Thymus (tissue), 14 donors: ENCODE measurements at places on chromosomes 16 and 17.

GRCh38 chr16:19138601-19139000, 24.8 kb downstream of the ITPRIPL2 start:
- DNase-seq = no peak

DNA sequence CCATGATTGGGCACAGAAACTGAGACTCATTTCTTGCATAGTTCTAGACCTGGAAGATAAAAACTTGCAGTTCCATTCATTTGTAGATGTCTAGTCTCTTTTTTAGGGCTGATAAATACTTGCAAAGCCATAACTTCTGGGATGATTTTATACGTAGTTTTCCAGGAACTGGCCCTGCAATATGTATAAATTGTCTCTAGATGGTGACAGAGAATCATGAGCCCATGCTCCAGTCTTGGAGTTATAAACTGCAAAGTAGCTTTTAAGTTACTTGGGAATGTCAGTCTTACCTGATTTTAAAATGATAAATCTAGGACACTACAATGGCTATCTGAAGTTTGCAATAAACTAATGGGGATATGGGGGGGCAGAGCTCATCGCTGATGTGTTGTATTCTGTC, 3.0 kb upstream of the ADAMTS18 start:
- DNase-seq = no peak

- no peak for DNase-seq
Measured at GRCh38 chr16:85857406-85857805, 41.6 kb upstream of the IRF8 start.

DNA sequence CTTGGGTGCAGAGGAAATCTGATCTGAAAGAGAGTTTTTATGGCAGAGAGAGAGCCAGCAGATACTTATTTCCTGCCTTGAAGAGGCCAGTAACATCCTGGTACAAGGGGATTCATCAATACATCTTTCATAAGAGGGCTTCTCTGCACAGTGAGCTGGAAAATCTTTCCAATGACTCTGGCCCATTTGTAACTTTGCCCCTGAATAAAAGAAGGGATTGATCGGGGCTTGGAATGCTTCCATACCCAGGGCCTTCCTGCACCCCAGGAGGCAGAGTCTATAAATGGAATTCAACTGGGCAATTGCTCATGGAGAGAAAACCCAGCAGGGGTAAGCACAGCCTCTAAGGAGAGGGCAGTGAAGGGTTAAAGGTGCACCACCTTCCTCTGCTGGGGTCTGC, 163.3 kb downstream of the XYLT1 start:
- no peak for DNase-seq

- no peak for DNase-seq
Measured at GRCh38 chr16:5042574-5043171, 8.9 kb upstream of the NAGPA start.

- no peak for DNase-seq
Measured at GRCh38 chr17:72561266-72561665, 440.4 kb downstream of the SOX9 start.

- DNase-seq = no peak
Measured at GRCh38 chr17:27651411-27652345, 20.7 kb downstream of the LGALS9 start.

- DNase-seq = no peak
Measured at GRCh38 chr17:80361495-80362220, 53.3 kb upstream of the ENDOV start.

DNA sequence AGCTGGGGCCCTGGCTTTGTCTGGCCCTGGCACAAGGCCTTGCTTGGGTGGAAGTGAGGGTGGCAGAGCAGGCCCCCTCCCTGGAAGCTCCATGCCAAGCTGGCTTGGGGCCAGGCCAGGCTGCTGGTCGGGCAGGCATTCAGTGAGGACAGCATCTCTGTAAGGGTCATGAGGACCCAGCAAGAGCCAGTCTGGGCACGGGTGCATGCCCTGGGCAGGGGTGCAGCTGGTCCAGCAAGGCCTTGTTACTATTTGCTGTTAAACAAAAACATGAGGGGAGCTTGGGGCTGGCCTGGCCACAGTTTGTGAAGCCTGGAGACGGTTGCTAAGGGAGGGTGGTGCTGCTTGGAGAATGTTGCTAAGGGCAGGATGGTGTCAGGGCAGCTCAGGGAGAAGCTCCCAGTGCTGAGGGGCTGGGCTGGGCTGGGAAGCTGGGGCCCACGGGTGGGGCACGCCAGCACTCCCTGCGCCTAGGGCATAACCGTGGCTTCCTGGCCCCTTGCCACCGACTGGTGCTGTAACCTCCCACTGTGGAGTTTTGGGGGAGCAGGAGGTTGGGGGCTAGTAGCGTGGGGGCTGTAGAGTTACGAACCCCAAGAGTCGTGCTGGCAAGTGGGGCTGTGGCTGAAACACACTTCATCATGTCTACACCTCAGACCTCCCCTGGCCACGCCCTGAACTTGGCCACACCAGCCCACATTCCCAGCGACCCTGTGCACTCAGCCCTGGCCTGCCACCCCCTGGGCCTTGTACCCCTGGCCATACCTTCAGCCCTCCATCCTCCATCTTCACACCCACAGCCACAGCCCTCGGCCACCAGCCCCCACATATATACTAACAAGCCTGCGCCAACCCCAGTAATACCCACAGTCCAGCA, 1.6 kb downstream of the TPPP3 start:
- no peak for DNase-seq

GRCh38 chr16:11121083-11121608, 134.9 kb downstream of the SOCS1 start:
- no peak for DNase-seq

DNA sequence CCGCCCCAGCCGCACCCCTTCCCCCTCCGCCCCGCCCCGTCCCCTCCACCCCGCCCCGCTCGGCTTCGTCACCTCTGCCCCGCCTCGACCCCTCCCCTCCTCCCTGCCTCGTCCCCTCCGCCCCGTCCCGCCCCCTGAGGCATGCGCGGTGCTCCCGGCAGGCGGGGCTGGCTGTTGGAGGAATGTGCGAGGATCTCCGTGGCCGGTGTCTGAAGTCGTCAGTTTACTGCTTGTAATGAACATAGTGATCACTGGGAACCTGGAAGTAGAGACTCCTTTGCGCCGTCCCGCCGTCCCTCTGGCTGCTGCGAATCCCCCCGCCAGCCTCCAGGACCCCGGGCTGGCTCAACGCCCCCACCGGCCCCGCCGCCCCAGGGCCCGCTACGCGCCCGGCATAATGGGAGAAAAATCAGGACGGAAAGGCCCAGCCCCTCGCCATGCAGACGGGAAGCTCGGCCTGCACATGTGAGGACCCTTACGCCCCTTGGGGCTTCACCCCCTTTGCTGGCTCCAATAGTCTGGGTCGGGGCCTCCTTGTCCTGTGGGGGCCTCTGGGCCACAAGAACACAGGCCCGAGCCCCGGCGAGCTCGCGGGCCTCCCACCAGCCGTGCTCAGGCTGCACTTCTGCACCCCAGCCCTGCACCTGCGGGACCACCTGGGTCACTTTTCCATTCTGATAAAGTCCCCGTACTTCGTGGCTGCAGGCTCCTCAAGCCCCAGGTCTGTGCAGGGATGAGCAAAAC, 743.1 kb downstream of the KCNJ18 start:
- DNase-seq = no peak

DNA sequence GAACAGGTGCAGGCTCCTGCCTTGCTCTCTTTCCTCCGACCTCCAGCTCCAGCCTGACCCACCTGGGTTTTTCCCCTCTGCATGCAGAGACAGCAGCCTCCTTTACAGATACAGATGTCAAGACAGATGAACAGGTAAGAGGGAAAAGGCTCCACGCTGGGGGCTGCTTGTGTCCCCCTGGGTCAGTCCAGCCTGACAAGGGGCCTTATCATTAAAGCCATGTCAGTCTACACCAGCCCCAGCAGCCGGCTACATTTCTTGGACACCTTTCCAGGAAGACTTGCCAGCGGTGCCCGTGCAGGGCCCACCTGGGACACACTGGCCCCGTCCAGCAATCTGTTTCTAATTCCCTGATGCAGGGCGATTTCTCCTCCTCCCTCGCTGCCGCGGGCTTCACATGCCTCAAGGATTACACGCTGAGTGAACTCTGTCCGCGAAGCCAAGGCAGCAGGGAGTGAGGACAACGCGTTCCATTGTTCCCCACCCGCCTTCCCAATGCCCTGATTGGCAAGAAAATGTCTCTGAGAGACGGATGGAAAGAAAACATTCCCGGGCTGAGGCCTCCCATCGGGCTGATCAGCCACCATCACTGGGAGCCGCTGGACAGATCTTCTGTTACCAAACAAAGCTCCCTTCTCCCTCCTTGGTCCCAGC, 184.7 kb downstream of the C16orf95 start:
- no peak for DNase-seq

GRCh38 chr16:70378869-70379493, 32.3 kb downstream of the DDX19A start:
- no peak for DNase-seq

- DNase-seq = no peak
Measured at GRCh38 chr16:85431431-85432124, 181.5 kb upstream of the GSE1 start.

DNA sequence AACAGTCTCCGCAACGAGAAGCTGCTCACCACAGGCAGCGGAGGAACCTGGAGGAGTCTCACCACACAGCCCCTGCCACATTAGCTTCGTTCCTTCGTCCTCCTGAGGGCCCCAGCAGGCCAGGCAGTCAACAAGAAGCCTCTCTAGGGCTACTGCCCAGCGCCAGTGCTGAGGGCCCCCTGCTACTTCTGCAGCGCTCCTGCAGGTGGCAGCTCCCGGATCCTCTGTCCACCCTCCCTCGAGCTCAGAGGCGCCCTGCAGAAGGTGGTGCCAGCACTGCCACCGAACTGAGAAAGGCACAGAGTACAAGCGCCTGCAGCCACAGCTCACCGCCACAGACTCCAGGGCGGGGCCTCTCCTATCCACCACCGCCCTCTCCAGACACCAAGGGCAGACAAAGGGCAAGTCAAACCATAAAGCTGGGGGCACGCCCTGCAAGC, 27.3 kb downstream of the KDM8 start:
- no peak for DNase-seq

GRCh38 chr17:7001318-7001961, 5.6 kb downstream of the ALOX12 start:
- peak; percentile 43 for DNase-seq

DNA sequence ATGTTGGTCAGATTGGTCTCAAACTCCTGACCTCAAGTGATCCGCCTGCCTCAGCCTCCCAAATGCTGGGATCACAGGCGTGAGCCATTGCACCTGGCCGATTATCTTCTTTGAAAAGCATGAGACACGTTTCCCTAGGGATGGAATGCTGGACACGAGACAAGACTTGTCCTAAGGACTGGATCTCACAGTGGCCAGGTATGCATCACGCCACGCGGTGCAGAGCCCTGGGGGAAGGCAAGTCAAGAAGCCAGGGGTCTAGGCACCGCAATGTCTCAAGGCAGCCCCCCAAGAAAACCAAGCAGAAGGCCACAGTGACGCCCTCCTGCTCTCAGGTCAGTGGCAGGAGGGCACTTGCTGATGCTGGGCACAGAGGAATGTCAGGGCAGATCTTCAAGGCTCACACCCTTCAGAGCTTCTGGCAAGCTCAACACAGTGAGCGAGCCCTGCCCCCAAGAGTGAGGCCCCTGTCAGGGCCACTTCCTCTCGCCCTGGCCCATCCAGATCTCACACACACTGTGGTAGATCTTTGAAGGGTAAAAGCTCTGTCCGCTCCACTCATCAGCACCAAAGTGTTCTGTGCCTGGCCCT, 134.7 kb downstream of the ZNF778 start:
- no peak for DNase-seq

- DNase-seq = no peak
Measured at GRCh38 chr17:67514998-67515397, 137.9 kb downstream of the PITPNC1 start.

- no peak for DNase-seq
Measured at GRCh38 chr17:82698974-82699442, 510 bp upstream of the RAB40B start.

- DNase-seq = no peak
Measured at GRCh38 chr16:2480948-2481347, 6.0 kb downstream of the TBC1D24 start.

GRCh38 chr16:24999856-25000461, 15.2 kb downstream of the ARHGAP17 start:
- no peak for DNase-seq

- no peak for DNase-seq
Measured at GRCh38 chr16:35631261-35631945, 2172.0 kb downstream of the TP53TG3F start.

DNA sequence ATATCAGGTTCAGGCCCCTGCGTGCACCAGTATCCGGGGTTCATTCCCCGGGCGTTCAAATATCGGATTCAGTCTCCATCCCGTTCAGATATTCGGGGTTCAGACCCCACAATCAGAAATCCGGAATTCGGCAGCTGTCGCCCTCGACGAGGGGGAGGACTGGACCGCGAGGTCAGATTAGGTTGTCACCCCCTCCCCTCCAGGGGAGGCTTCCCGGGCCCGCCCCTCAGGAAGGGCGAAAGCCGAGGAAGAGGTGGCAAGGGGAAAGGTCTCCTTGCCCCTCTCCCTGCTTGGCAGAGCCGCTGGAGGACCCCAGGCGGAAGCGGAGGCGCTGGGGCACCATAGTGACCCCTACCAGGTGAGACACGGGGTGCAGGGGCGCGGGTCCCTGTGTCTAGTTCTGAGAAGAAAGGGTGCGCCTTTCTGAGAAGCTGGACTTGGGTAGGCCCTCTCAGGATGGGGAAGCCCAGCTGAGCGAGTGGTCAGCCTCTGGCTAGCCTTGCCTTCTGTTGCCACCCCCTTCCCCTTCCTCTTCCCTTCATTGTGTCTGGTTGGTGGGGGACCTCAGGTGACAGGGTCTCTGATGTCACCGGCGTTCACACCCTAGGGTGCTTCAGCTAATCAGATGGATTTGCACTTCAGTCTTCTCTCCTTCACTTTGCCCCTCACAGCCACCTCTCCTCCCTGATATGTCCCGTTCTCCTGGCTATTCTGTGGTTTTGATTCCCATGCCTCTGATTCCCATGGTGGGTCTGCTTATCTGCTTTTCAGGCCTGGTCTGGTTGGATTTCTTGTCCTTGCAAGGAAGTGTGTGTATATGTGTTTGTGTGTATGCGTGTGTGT, 844 bp downstream of the TAOK2 start:
- peak; percentile 42 for DNase-seq

- DNase-seq = no peak
Measured at GRCh38 chr17:55056526-55056925, 88.0 kb downstream of the STXBP4 start.

DNA sequence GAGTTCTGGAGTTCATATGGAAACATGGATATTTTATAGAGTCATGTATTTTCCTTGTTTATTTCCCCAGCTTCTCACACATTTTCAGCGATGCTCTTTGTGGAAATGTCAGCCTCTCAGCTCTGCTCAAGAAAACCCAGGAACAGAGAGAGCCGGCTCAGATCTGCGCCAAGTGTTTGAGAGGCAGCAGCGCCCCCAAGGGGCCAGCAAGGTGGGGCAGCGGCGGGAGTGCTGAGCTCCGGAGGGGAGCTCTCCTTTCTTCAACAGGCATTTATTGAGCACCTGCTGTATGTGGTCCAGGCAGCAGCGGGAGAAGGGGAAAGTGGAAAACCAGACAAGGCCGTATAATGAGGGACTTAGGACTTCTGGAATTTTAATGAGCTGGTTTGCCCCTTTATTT, 421.1 kb upstream of the C16orf82 start:
- no peak for DNase-seq
